ENCODE measurements at places on chromosomes 16 and 17. TPM values are rescaled to one million over a fixed set of nuclear protein-coding genes. Genes with fewer than 3 reads are reported as not detected.

The UNC45B gene
- 4.5 TPM for total RNA-seq

The ATP2C2 gene
- total RNA-seq, result 5.0 TPM

The MYO18A gene
- 33.8 TPM for total RNA-seq

The SYCE1L gene
- total RNA-seq, result 0.90 TPM

The ST6GALNAC2 gene
- total RNA-seq, result 10.3 TPM

The CHRNE gene
- total RNA-seq, result 0.79 TPM

The CA7 gene
- total RNA-seq, result not detected

The CA5A gene
- not detected for total RNA-seq

The ETV4 gene
- total RNA-seq, result 0.95 TPM

The CNGB1 gene
- total RNA-seq, result 0.16 TPM

The MEAK7 gene
- total RNA-seq, result 18.0 TPM

The HBA1 gene
- total RNA-seq, result 472 TPM

The TBX4 gene
- total RNA-seq, result 9.8 TPM

The PLA2G10 gene
- total RNA-seq, result 0.32 TPM

The MPP2 gene
- total RNA-seq, result 3.7 TPM

The TBC1D3C gene
- total RNA-seq, result 1.0 TPM

The C1QTNF8 gene
- not detected for total RNA-seq

The ZNF771 gene
- 5.2 TPM for total RNA-seq

The MEOX1 gene
- 11.6 TPM for total RNA-seq

Data from urinary bladder (tissue), 4 donors.